T-helper 22 cell (primary cell): ENCODE measurements at places on chromosomes 6 and 20.

DNA sequence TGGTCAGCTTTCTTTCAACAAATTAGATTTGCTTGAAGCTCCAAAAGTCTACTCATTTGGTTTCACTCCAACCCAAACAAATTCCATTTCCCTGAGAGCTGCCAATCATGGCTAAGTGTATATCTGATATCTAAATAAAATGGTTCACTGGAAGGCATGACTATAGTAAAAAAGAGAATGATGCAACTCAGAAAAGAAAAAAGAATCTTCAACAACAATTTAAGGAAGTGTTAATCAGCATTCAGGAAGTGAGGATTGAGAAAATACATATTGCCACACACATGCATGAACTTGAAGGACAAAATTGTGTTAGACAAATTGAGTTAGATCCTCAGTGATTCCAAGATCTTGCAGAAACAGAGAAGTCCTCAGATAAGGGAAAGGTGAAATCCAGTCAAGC lies 972.9 kb upstream of the FLRT3 start:
- no peak for DNase-seq

GRCh38 chr6:130674604-130675003 lies 152.6 kb upstream of the SMLR1 start:
- DNase-seq = no peak

- DNase-seq = no peak
Observed at GRCh38 chr6:100595456-100595855, 130.7 kb upstream of the SIM1 start.

DNA sequence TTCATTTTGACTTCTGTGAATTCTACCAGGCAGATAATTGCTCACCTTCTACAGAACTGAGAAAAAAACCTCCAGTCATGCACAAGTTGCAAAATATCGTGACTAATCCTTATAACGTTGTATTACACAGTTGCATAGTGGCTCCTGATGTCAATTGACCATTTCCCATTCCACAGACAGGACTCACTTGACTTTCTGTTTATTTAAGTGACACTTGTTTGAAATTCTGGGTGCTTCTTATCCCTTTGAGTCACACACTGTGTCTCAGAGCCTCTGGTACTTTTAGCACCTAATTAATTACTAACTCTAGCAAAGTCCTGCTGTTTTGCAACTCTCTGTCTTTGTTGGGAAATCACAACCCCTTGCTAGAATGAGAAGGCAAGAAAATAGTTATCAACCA lies 16.2 kb upstream of the RSPO3 start:
- DNase-seq = no peak

GRCh38 chr20:44247586-44248409 lies 690 bp downstream of the GDAP1L1 start:
- DNase-seq = no peak

DNA sequence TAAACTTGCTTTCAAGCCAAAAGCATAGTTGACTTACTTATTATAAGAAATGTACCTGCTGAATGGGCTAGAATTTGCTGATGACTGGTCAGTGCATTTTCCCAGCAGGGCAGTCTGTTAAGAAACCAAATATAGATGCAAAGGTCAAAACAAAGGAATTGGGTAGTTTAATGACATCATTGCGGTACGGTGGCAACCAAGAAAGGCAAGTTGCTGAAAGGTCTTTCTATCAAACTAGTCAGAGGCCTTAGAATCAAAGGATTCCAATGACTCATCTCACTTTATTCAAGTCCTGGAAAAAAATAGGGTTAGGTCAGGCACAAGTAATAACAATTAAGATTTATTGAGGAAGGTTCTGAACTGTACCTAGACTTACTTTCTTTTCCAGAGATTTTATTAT lies 76.4 kb downstream of the KIZ start:
- no peak for DNase-seq

- no peak for DNase-seq
Observed at GRCh38 chr6:90753820-90754643, 167.2 kb upstream of the MAP3K7 start.

DNA sequence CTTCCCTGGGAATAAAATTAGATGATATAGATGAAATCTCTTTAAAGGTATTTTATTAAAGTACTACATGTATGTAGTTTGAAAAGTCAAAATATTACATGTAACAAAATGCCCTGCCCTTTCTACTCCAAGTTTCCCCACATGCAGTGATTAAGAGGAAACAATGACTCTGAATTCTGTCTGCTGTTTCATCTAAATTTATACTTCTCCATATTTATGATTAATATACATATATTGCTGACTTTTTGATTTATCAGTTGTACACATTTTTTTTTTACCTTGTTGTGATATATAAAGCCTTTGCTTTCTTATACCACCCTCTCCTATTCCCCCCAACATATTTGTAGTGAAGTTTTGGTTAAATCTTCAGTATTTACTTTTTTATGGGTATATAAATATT lies 127.9 kb downstream of the ZFAND3 start:
- DNase-seq = no peak

DNA sequence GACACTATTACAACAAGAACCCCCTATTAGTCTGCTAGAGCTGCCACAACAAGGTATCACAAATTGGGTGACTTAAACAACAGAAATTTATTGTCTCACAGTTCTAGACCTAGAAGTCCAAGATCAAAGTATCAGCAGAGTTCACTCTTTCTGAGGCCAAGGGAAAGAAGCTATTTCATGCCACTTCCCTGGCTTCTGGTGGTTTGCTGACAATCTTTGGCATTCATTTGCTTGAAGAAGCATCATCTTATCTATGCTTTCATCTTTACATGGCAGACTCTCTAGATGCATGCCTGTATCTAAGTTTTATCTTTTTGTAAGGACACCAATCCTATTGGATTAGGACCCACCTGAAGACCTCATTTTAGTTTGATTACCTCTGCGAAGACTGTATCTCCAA lies 296.8 kb upstream of the MARCKS start:
- no peak for DNase-seq

- DNase-seq = no peak
Observed at GRCh38 chr6:136989571-136990241, 55.1 kb downstream of the IL20RA start.

DNA sequence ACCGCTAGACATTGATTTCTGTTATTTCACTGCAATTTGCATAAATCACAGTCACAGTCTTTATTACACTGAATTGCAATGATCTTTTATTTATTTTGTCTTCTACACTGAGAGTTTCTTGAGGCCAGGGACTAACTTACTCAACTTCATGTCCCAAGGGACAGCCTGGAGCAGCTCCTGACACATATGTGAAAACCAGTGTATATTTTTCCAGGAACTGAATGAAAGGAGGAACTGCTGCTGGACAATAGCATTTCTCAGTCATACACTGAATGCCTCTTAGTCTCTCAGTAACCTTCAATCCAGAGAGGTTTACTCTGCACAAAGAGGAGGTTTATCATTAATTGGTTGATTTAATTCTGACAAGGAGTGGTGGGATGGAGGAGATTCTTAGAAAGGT lies 5.9 kb downstream of the F13A1 start:
- DNase-seq = no peak

GRCh38 chr6:128600397-128600951 lies 80.1 kb upstream of the PTPRK start:
- DNase-seq = no peak

DNA sequence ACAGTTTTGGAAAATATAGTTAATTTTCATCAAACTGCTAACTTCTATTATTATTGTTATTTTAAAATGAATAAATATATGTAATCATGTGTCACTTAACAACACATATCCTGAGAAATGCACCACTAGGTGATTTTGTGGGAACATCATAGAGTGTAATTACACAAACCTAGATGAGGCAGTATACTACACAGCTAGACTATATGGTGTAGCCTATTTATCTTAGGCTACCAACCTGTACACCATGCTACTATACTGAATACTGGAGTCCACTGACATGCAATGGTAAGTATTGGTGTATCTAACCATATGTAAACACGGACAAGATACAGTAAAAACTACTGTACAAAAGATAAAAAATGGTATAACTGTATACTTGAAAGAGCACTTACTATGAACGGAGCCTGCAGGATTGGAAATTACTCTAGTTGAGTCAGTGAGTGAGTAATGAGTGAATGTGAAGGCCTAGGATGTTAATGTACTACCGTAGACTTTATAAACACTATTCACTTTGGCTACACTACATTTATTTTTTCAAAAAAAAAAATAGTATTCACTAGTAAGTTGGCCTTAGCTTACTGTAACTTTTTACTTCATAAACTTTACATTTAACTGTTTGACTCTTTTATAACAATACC lies 72.4 kb downstream of the ASCC3 start:
- no peak for DNase-seq

GRCh38 chr20:14450256-14450655 lies 112.8 kb upstream of the FLRT3 start:
- DNase-seq = no peak

DNA sequence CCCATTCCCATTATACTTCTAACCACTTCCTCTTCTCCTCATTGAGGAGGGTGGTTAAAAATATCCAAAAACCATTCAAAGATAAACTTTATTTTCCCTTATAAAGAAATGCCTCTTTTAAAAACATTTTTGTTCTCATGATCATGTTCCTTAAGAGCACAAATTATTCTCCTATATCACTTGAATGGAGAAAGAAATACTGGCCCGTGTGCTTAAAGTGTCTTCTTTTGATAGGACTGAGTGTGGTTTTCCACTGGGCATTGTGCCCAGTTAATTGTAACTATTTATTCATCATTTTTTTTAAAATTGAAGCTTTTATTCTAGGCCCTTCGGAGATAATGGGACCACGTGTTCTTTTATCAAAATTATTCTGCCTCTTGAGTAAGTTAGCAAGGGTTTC lies 871.5 kb downstream of the QKI start:
- no peak for DNase-seq

DNA sequence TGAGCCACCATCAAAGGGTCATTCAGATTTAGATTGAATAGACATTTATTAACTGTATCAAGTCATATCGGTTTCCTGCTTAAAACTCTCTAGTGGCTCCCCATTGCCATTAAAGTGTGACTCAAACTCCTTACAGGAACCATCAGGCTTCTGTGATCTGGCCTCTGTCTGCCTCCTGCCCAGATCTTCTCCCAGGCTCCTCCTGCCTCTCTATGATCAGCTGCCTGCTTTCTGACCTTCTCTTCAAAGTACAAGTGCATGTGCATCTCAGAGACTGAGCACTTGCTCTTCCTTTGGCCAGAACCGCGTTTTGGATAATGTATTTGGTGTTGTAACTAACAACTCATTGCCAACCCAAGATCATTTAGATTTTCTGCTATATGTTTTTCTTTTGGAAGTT lies 52.7 kb downstream of the IL20RA start:
- DNase-seq = no peak

DNA sequence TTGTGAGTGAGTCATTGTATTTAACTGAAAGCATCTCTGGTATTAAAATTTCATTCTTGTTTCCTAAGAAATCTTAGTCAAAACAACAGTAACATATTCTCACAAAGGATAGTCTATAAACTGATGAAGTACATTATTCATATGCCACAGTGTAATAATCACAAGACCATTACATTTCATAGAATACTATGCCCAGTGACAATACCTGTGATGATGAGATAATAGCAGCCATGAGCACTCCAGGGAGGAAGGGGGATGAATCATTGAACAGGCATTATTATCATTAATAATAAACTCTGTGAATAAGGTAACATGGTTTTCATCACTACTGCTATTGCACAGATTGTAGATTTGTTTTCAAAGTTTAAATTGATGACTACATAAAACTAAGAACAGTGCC lies 667.9 kb downstream of the EPM2A start:
- DNase-seq = no peak

DNA sequence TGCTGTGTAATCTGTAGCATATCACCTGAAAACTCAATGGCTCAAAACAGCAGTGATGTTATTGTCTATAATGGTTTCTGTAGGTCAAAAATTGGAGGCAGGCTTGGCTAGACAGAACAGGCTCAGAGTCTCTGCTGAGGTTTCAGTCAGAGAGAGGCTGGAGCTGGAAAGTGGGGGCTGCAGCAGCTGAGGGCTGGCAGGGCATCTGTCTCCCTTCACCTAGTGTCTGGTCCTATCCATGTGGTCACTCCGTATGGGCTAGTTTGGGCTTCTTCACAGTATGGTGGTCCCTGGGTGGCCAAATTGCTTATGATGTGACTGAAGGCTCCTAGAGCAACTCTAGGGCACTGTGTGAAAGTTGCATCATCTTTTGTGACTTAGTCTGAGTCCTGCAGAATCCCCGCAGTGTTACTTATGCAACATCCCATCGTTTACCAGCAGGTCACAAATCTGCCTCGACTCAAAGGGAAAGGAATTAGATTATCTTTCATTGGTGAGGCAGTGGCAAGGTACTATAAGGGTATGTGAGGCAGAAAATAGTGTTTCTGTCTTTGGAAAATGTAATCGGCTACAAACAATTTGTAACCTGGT lies 497.0 kb downstream of the EPHA7 start:
- no peak for DNase-seq

- DNase-seq = no peak
Observed at GRCh38 chr6:144063246-144063743, 32.1 kb downstream of the SF3B5 start.

GRCh38 chr20:50041246-50041873 lies 58.6 kb downstream of the SNAI1 start:
- DNase-seq = no peak

DNA sequence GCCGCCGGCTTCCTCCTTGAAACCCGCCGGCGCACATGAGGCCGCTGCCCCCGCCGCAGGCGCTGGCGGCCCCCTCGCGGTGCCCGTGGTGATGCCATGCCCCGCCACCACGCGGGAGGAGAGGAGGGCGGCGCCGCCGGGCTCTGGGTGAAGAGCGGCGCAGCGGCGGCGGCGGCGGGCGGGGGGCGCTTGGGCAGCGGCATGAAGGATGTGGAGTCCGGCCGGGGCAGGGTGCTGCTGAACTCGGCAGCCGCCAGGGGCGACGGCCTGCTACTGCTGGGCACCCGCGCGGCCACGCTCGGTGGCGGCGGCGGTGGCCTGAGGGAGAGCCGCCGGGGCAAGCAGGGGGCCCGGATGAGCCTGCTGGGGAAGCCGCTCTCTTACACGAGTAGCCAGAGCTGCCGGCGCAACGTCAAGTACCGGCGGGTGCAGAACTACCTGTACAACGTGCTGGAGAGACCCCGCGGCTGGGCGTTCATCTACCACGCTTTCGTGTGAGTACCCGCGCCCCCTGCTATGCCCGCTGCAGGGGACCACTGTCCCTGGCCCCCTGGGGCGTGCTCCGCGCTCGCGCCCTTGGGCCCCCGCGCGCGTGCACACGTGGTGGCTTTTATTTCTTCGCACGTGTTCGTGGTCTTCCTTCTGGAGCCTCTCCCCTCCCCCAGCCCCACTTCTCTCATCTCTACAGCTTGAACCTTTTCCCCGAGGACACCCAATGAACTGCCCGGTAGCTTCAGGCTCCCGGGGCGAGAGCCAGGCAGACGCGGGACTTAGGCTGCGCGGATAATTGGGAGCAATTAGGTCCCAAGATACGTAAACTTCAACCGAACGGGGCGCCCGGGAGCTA lies 453 bp downstream of the KCNQ5 start:
- DNase-seq = no peak

DNA sequence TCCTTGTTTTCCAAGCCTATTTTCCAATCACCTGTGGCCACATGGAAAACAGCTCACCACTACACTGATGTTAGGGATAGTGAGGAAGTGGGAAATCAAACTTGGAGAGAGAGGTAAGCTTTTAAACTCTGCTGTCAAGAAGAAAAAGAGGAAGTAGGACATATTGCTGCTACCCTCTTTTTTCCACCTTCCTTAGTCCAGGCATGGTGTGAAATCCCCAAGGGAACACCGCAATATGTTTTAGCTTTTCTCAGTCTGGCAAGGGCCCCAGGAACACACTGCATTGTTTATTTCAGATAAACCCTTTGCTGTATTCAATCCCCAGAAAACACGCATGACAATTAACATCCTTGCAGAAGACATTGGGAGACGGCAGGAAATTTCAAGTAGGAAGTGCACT lies 61.3 kb downstream of the HS3ST5 start:
- no peak for DNase-seq

GRCh38 chr6:37033255-37033654 lies 27.8 kb downstream of the FGD2 start:
- DNase-seq = no peak
